SJSA1 (cell line): ENCODE measurements at places on chromosomes 16 and 17. TPM values are rescaled to one million over a fixed set of nuclear protein-coding genes. Genes with fewer than 3 reads are reported as not detected.

The DUS2 gene
- 28.3 and 30.4 TPM in 2 replicates for total RNA-seq

DNA sequence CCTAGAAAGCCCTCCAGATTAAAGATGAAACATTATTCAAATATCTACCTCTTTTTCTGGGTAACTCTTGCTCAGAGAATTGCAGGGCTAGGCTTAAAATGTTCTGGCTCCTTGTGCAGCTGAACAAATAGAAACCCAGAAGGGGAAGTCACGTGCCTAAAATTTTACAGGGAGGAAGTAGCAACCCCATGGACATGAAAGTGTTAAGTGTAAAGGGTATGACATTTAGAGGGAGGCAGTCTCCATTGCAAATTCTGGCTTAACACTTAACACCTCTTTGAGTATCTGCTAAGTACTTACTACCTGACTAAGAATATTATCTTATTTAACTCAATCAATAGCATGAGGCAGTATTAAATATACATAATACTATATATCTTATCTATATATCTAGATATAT lies 376.1 kb upstream of the ERCC4 start:
- no peaks in the 10 kb centered on the region for H3K4me1 ChIP-seq
- no peaks in the 10 kb centered on the region for H3K36me3 ChIP-seq
- no peak overlapping the region for H3K4me3 ChIP-seq
- H3K27me3 ChIP-seq: no peaks in the 10 kb centered on the region
- H3K27ac ChIP-seq: no peak overlapping the region
- DNase-seq: no peak

GRCh38 chr16:89564476-89565255 lies 4.2 kb downstream of the RPL13 start:
- H3K27me3 ChIP-seq: 0 out of 2 replicates have a peak, but pooled peaks cover 2% of the 10 kb centered on the region
- no peak overlapping the region for H3K4me3 ChIP-seq
- H3K27ac ChIP-seq: no peak overlapping the region

- no peaks in the 10 kb centered on the region for H3K36me3 ChIP-seq
- H3K4me1 ChIP-seq: no peaks in the 10 kb centered on the region
- 0 out of 2 replicates have a peak, but pooled peaks cover 6% of the 10 kb centered on the region for H3K27me3 ChIP-seq
- no peak for DNase-seq
- no peak overlapping the region for H3K4me3 ChIP-seq
Measured at GRCh38 chr17:290121-290521, 62.5 kb downstream of the RPH3AL start.

DNA sequence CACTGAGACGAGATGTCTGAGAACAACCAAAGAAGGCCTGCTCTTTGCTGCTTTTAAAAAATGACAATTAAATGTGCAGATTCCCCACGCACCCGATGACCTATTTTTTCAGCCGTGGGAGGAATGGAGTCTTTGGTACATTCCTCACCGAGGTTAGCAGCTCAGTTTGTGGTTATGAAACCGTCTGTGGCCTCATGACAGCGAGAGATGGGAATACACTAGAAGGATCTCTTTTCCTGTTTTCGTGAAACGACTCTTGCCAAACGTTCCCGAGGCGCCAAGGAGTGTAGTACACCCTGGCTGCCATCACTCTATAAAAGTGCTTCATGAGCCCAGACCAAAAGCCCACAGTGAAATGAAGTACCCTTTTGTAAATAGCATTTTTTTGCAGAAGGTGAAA lies 87.8 kb downstream of the CRISPLD2 start:
- H3K27ac ChIP-seq: no peak overlapping the region
- H3K36me3 ChIP-seq: no peaks in the 10 kb centered on the region
- H3K4me1 ChIP-seq: no peaks in the 10 kb centered on the region

The TP53TG3B gene
- total RNA-seq: not detected in 2 replicates

- H3K4me3 ChIP-seq: no peak overlapping the region
- no peak for DNase-seq
- H3K4me1 ChIP-seq: no peaks in the 10 kb centered on the region
- H3K27me3 ChIP-seq: no peaks in the 10 kb centered on the region
Measured at GRCh38 chr17:4417129-4417667, 16.5 kb upstream of the SPNS3 start.

DNA sequence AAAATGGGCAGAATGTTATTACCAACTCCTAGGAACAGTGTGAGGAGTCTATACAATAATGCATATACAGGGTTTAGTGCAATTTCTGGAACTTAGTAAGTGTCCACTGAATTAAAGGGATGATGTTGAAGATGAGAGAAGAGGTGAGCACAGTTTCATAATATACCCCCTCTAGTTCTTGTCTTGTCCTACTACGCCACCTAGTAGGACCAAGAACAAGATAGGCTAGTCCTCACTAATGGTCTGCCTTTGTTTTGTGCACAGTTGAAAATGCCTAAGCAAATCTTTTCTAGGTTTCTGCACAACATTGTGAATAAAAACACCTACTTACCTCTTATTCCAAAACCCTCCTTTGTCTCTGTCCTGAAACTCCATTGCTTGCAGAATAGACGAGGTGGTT lies 670.2 kb downstream of the CDH8 start:
- H3K27me3 ChIP-seq: no peaks in the 10 kb centered on the region; the same call in 1 of the 2 replicates
- DNase-seq: no peak
- no peaks in the 10 kb centered on the region for H3K36me3 ChIP-seq
- H3K4me1 ChIP-seq: no peaks in the 10 kb centered on the region

DNA sequence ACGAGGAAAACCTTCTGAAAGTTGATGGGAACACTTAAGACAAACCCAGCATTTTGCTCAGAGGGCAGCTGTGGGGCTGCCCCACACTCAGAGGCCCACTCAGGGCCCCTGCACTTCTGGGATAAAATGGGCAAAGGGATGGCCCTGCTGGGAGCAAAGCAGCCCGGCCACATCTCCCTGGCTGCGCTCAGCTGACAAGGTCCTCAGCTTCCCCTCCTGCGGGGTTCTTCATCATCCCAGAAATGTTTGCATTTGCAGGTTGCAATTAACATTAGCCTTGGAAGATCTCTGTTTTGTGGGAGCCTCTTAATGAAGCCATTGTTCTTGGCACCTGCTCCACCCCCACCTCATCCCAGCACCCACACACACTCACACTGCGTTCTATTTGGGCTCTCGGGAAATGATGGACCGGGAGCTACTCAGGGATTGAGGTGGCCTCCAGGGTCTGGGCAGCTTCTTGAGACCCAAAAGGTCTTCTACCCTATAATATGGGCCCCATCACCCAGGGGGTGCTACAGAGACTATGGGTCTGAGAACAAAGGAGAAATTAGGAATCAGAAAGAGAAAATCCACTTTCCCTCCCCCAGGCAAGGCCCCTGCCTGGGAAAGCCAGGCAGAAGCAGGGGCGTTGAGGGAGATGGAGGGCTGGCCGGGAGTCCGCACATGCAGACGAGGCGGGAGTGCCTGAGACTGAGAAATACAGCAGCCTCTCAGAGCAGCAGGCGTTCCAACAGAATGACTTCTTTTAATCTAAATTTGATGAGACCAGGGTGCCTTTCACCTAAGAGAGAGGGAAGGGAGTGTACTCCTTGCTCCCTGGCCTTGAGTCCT lies 53.7 kb upstream of the RPL38 start:
- no peak overlapping the region for H3K27ac ChIP-seq
- no peaks in the 10 kb centered on the region for H3K36me3 ChIP-seq
- DNase-seq: peak; percentile 43
- no peaks in the 10 kb centered on the region for H3K4me1 ChIP-seq
- H3K4me3 ChIP-seq: no peak overlapping the region

The CCL18 gene
- total RNA-seq: not detected in 2 replicates

- H3K27me3 ChIP-seq: no peaks in the 10 kb centered on the region
- H3K4me1 ChIP-seq: peaks cover 7% of the 10 kb centered on the region
- H3K36me3 ChIP-seq: no peaks in the 10 kb centered on the region
Measured at GRCh38 chr16:85245307-85246172, 133.3 kb upstream of the CIBAR2 start.

The CLEC18A gene
- total RNA-seq: not detected in 2 replicates

DNA sequence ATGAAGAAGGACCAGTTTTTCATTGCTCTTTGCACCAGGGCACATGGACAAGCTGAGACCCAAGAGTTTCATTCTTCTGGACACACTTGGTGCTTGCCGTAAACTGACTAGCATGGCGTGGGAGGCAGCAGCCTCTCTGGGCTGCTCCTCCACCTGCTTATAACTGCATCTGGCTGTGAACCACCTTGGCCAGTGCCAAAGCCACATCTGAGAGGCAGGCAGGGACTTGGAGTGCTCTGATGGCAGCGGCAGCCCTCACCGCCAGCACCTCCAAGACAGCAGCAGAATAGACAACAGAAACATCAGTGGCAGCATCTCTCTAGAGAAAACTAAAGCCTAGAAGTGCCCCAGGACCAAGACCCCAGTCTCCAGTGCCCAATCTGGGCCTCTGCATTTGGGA lies 4.7 kb downstream of the KRT37 start:
- no peaks in the 10 kb centered on the region for H3K27me3 ChIP-seq
- H3K36me3 ChIP-seq: no peaks in the 10 kb centered on the region
- no peak for DNase-seq
- no peak overlapping the region for H3K27ac ChIP-seq

GRCh38 chr17:233473-233941 lies 52.1 kb upstream of the DOC2B start:
- H3K36me3 ChIP-seq: no peaks in the 10 kb centered on the region
- no peak overlapping the region for H3K4me3 ChIP-seq

DNA sequence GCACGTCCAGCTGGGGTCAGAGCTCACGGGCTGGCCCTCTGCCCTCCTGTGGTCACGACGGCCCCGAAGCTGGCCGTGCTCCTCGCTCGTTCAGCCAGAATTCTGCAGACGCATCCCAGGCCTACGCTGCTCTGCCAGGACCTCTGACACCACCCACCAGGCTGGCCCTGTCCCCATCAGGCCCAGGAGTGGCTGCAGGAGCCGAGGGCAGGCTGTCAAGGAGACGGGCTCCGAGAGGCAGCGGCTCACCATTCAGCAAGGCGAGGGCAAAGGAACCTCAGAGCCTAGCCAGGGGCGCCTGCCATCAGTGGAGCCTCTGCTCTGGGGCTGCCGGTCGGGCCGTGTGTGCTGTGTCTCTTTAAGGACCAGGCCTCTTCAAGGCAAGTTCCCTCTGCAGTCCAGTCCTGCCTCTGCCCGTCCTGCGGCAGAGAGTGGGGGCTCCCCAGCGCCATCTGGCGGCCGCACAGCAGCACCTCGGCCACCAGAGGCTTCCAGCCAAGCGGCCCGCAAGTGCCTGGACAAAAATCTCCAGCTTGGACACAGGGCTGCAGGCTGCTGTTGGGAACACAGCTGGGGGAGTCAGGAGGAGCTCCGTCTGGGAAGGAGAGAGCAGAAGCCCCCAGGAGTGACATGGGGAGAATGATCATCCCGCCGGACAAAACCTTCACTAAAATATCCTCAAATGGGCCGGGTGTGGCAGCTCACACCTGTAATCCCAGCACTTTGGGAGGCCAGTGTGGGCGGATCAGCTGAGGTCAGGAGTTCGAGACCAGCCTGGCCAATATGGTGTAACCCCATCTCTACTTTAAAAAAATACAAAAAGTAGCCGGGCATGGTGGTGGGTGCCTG lies 7.4 kb upstream of the ABR start:
- DNase-seq: peak; percentile 63
- H3K27ac ChIP-seq: no peak overlapping the region
- H3K36me3 ChIP-seq: no peaks in the 10 kb centered on the region

- H3K27ac ChIP-seq: no peak overlapping the region
- no peaks in the 10 kb centered on the region for H3K4me1 ChIP-seq
- no peak for DNase-seq
- H3K4me3 ChIP-seq: no peak overlapping the region
Measured at GRCh38 chr16:49843758-49844157, 12.2 kb downstream of the ZNF423 start.

- H3K36me3 ChIP-seq: no peaks in the 10 kb centered on the region
- H3K4me1 ChIP-seq: no peaks in the 10 kb centered on the region
- no peaks in the 10 kb centered on the region for H3K27me3 ChIP-seq
Measured at GRCh38 chr17:18159551-18160120, 24.0 kb upstream of the ALKBH5 start.

DNA sequence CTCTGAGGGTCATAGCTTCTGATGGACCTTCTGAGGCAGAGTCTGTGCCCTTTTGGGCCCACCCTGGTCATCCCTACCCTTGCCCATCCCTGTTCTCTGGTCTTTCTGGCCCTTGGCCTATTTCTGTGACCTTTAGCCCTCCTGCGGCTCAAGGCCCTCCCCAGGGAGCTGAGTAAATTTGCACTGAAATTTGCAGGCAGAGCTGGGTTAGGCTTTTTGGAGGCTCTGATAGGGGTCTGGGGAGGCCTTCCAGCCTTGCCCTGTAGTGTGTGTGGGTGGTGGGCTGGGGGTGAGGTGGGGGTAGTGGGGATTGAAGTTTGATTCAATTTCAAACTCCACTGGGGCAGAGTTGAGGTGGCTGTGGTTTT lies 17.8 kb downstream of the RARA start:
- no peak overlapping the region for H3K4me3 ChIP-seq
- no peaks in the 10 kb centered on the region for H3K27me3 ChIP-seq
- peaks cover 60% of the 10 kb centered on the region for H3K36me3 ChIP-seq
- no peak overlapping the region for H3K27ac ChIP-seq
- DNase-seq: no peak
- peaks cover 91% of the 10 kb centered on the region for H3K4me1 ChIP-seq

DNA sequence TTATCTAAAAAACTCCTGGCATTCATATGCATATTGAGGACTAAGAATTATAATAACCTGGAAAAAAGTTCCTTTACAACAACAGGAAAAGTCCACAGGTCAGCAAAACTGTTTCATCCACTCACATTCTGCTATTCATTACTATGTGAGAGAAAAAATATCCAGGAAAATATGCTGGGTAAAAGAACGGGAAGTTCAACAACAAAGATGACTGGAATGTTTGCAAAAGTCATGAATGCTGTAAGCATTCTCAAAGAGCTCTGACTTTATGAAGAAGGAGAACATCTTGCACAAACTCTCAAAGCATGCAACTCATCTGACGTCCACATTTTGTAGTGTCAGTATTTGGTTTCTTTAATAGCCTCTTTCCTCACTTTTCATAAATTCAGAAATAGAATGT lies 56.9 kb upstream of the ALDH3A1 start:
- no peak overlapping the region for H3K27ac ChIP-seq
- H3K27me3 ChIP-seq: no peaks in the 10 kb centered on the region
- 0 out of 2 replicates have a peak, but pooled peaks cover 3% of the 10 kb centered on the region for H3K36me3 ChIP-seq
- DNase-seq: no peak

The ZFPM1 gene
- 0.38 and 0.92 TPM in 2 replicates for total RNA-seq

DNA sequence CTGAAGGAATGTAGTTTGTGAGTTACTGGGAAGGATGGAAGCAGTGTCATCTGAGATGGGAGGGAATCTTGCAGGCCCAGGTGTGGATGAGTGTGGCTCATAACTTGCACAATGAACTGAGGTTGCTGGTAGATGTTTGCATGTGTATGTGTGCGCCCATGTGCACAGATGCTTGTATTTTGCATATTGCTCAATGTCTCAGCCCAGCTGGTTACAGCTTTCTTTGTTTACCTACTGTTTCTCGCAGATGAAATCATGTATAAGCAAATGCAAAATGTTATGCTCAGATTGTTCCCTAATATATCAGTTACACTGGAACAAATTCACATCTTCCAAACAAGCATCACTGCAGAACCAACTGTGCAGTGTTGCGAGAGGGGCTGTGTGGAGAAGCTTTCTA lies 452.2 kb upstream of the EEF2KMT start:
- H3K4me3 ChIP-seq: no peak overlapping the region
- H3K4me1 ChIP-seq: no peaks in the 10 kb centered on the region
- no peaks in the 10 kb centered on the region for H3K36me3 ChIP-seq
- H3K27me3 ChIP-seq: no peaks in the 10 kb centered on the region
- no peak for DNase-seq
- H3K27ac ChIP-seq: no peak overlapping the region

- H3K27me3 ChIP-seq: no peaks in the 10 kb centered on the region
- peak; percentile 82 for DNase-seq
- H3K36me3 ChIP-seq: no peaks in the 10 kb centered on the region
- H3K27ac ChIP-seq: peak overlapping the region; percentile 90
- peaks cover 42% of the 10 kb centered on the region for H3K4me1 ChIP-seq
- 0 out of 2 replicates have a peak overlapping the region, but pooled peaks have one; percentile 5 for H3K4me3 ChIP-seq
Measured at GRCh38 chr16:59210955-59211541, 476.9 kb upstream of the GOT2 start.

The KRTAP4-1 gene
- not detected in 2 replicates for total RNA-seq

The NLE1 gene
- total RNA-seq: 19.2 and 21.3 TPM in 2 replicates
